NCI-H2081 (cell line): ENCODE measurements at places on chromosomes 4 and X.
A peak's percentile ranks its signal among the peaks of the same experiment; 100 is the strongest.

GRCh38 chr4:103449296-103450023 lies 251.3 kb upstream of the CENPE start:
- no peak for DNase-seq

GRCh38 chr4:102390438-102390837 lies 45.2 kb upstream of the SLC39A8 start:
- DNase-seq: no peak

DNA sequence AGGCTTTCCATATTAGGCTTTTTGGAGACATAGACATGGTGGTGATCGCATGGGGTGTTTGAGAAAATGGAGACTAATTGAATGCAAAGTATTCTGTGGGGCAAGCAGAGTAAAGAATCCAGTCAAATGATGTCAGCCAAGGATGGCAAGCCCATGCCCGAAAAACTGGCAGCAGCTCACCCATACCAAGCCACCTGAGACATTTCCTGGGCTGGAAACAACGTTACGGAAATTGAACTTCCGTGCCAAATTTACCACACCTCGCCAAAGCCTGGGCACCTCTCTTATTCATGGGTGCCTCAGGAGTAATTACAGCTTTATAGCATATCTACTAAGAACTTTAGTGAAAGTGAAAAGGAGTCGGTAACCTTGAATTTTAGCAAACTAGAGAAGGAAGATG lies 166.4 kb downstream of the CBR4 start:
- DNase-seq: no peak

DNA sequence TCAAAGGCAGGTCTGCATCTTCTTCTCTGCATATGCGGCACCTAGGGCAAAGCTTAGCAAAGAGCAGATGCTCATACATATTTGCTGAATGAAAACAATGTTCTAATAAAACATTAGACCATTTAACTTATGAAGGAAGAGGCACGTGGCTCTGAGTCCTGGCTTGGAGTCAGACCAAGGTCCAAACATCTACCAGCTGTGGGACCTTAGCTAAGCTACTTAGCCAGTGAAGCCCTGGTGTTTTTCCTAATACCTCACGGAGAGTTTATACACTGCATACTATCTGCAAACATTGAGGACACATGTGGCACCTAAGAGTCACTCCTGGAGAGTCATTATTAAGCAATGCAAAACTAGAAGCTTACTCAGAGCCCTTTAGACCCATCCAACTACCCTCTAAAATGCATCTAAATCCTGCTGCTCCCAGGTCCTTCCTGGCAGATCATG lies 9.0 kb downstream of the PDGFC start:
- no peak for DNase-seq

GRCh38 chr4:153564630-153565525 lies 98.7 kb downstream of the TMEM131L start:
- no peak for DNase-seq

DNA sequence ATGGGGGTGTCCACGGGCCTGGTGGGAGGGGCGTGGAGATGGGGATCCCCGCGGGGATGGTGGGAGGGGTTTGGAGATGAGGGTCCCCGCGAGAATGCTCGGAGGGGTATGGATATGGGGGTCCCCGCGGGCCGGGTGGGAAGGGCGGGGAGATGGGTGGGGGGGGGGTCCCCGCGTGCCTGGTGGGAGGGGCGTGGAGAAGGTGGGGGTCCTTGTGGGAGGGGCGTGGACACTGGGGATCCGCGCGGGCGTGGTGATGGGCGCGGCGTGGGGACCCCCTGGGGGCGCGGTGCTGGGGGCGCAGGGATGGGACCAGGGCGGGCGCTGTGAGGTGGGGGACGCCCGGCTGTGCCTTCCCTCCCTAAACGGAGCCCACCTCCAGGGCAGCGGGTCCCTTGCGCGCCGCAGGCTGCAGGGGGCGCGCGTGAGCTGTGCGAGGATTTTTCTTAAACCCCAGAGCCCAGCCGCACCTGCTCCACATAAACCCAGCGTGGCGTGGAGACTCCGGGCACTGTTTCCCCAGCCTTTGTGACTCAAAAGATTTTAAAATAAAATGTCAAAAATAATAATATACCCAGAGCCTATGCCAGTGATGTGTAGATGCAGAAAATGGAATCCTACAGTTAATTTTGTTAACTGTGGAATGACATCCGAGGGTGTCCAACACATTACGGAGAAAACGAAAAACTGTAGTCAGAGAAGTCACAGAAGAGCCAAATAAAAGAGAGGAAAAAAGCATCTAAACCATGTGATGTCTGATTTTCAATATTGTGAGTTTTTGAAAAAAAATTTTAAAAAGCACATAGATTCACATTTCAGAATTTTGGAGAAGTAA lies 1.5 kb upstream of the ASMTL start:
- no peak for DNase-seq

- DNase-seq: peak; percentile 69
Measured at GRCh38 chrX:107825698-107826237, at the start of gene MID2. Gene MID2, plus strand, starts transcription at chrX:107825866. Its CDS starts 561 bp downstream, at chrX:107826427.

GRCh38 chrX:85922821-85923220 lies 124.5 kb downstream of the CHM start:
- no peak for DNase-seq

- DNase-seq: peak; percentile 79
Measured at GRCh38 chrX:115940888-115941332, 229.6 kb upstream of the AGTR2 start.

DNA sequence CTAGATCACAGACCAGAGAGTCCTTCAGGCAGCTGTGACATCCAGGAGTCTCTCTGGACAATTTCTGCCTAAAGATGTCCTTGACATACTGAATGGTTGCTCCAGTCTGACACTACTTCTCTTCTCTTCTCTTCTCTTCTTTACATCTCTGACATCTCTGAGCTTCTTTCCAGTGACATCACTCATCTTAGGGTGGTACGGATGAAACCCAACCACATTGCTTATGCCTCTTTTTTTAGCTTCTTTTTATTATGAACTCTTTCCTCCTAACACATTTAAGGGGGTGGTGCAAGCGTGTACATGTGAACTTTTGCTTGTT lies 39.4 kb upstream of the IRF2 start:
- DNase-seq: no peak

DNA sequence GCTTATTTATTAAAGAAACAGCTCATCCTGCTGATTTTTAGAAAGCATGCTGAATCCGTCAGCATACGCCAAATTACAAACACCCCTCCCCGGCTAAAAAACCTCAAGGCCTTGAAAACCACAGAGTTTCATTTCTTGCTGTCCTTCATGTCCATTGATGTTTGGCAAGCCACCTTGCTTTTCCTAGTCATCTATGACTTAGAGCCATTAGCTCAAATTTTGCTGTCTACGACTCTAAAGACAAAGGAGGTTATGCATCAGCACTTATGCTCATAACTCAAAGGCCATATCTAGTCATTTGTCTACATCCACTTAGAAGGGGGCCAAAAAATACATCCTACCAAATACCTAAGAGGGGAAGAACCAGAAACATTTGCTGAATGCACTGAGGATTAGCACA lies 925.1 kb downstream of the PCDH7 start:
- DNase-seq: no peak

DNA sequence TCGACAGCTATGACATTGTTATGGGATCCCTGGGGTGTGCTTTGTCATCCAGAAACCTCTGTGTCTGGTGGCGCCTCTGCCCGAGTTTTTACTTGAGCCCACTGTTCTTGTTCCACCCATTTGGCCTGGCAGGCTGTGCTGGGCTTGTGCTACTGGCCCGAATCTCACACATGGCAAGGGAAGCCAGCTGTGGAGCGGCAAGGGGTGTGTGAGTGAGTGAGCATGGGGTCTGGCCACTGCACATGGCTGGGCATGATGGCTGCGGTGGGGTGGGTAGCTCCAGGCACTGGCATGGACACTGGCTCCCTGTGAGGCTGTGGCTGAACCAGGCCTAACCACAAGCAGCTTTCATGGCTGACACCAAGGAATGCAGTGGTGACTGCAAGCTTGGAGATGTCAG lies 89.2 kb downstream of the DACH2 start:
- no peak for DNase-seq

DNA sequence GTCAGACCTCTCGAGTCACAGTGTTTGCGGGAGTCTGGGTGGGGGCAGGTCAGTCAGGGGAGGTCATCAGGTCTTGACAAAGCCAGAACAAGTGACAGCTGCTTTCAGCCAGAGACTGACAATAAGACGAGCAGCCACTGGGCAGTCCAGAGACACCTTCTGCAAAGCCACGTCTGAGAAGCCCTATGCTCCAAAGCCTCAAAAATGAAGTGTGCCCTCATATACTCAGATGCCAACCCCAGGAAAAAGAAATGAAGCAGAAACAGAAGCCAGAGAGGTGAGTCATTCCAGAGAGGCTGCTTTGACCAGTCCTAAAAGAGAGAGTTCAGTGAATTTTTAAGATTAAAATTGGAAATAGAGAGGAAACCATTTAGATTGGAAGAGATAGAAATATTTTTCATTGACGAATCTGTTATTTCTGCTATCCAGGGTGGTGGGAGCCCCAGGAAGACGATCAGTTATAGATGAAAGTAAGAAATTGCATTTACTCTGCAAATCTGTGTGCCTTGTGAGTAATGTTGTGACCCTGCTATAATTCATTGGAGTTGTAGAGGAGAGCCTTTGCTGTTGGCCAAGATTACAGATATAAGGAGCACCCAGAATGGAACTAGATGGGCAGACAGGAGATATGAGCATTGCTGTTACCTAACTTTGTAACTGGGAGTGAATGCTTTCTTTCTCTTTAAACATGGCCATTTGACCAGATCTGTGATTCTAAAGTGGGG lies 77.9 kb downstream of the LRRC66 start:
- no peak for DNase-seq

GRCh38 chr4:107862658-107863057 lies 37.9 kb downstream of the SGMS2 start:
- DNase-seq: peak; percentile 13

DNA sequence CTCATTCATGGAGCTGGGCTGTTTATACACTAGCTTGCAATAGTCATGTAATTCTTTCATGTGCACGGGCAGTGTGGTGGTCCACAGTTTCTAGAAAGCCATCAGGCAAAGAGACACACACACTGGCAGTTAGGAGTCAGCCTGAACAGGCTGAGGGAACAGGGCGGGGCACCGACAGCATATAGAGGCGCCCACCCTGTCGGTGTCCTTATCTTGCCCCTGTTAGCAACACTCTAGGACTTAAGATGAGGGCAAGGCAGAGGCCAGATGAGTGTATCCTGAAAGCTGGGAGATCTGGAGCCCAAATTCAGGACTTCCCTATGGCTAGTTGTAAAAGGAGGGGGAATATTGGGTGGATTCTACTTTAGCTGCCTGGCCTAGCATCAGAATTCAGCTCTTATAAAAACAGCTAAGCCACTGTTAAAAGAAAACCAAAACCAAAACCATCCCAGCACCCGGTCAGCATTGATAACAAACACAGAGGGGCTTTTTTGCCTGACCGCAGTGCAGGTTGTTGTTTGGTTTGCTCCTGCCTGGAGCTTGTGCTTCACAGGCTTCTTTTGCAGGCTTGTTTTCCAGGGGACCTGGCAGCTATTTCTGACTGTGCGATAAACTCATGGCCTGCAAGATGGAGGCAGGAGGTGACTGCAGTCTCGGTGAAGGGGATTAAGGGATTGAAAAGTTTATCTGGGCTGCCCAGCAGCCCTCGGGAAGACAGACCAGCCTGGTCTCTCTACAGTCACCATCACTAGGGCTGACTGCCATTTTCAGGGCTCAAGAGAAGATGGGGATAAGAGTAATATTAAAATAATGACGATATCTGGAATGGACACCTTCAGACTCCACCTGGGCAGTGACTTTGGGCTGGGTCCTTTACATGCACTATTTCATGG lies 638.9 kb downstream of the MID1IP1 start:
- DNase-seq: no peak

- no peak for DNase-seq
Measured at GRCh38 chr4:157223456-157223855, 2.9 kb downstream of the GRIA2 start.

GRCh38 chr4:67087897-67088296 lies 457.4 kb downstream of the CENPC start:
- no peak for DNase-seq
